ENCODE measurements at places on chromosomes 16 and 17. TPM values are rescaled to one million over a fixed set of nuclear protein-coding genes. Genes with fewer than 3 reads are reported as not detected.

PARD6A gene
- 1.8 TPM for total RNA-seq

SLC2A4 gene
- 0.68 TPM for total RNA-seq

LITAFD gene
- not detected for total RNA-seq

TBX6 gene
- total RNA-seq: 3.6 TPM

PLLP gene
- total RNA-seq: 9.3 TPM

MYL4 gene
- total RNA-seq: not detected

DNAH17 gene
- total RNA-seq: 0.12 TPM

CBLN1 gene
- total RNA-seq: 0.36 TPM

ALDH3A1 gene
- 194 TPM for total RNA-seq

CD300H gene
- total RNA-seq: not detected

COG4 gene
- total RNA-seq: 53.2 TPM

TPSAB1 gene
- total RNA-seq: 4.6 TPM

Data from esophagus mucosa (tissue), 1 donor.